ENCODE measurements at places on chromosomes 7 and 10.

GRCh38 chr7:42964849-42965805, 33.0 kb downstream of the MRPL32 start:
- no peak for DNase-seq

GRCh38 chr10:97001183-97001991, 169.3 kb downstream of the LCOR start:
- no peak for DNase-seq

DNA sequence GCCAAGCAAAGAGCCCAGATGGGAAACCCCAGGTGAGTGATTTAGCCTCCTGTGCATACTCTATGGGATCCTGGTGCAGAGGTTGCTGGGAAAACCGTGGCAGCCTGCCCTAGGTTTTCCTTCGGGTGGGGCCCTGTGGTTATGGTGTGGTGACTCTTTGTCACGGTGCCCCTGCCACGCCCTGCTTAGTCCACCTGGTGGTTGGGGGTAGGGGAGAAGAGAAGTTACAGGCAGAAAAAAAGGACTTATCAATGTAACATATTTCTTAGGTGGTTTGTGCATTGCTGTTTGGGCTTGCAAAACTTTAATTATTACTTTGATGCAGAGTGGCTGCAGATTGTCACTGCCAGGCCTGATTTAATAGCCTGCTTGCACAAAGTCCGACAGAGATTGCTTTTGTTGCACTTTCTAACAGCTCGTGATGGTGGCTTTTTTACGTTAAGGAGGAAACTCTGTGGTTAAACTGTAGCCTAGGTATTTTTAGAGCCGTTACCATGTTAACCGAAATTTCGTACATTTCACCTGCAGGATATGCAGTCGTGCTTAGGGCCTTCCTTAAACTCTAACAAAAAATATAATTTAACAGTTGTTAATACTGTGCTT, 197.4 kb downstream of the RNLS start:
- peak; percentile 58 for DNase-seq

- DNase-seq: no peak
Measured at GRCh38 chr10:102274062-102274461, 28.7 kb downstream of the GBF1 start.

GRCh38 chr7:139680676-139681462, 96.9 kb downstream of the HIPK2 start:
- DNase-seq: peak; percentile 89

GRCh38 chr10:124464028-124464965, 2.7 kb downstream of the LHPP start:
- no peak for DNase-seq

DNA sequence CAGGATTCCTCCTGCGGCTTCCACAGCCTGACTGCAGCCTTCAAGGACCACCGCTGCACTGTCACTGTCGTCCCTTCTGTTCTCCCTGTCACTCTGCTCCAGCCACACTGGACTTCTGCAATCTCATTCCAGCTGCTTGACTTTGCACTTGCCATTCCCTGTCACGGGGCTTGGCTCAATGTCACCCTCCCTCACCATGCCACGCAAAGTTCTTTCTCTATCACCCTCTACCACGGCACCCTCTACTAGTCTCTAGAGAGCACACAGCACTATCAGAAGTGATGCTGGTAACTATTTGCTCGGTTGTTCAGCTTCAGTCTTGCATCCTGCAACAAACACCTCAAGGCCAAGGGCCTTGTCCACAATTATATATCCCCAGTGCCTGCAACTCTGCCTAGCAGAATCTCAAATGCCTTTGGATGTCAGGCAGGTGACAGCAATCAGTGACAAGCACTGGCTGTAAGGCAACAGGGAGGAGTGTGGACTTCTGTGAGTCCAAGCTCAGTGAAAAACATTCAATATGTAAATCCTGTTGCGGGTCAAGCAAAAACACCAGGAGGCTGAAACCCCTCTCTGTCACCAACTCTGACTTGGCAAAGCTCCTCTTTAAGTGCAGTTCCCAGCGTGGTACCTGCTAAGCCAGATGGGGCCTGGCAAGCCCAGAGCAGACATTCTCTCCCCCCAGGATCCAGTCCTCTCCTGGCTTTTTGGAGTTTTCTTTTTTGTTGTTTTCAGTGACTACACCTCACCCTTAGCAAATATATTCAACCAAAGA, 259.9 kb downstream of the FGFR2 start:
- no peak for DNase-seq

DNA sequence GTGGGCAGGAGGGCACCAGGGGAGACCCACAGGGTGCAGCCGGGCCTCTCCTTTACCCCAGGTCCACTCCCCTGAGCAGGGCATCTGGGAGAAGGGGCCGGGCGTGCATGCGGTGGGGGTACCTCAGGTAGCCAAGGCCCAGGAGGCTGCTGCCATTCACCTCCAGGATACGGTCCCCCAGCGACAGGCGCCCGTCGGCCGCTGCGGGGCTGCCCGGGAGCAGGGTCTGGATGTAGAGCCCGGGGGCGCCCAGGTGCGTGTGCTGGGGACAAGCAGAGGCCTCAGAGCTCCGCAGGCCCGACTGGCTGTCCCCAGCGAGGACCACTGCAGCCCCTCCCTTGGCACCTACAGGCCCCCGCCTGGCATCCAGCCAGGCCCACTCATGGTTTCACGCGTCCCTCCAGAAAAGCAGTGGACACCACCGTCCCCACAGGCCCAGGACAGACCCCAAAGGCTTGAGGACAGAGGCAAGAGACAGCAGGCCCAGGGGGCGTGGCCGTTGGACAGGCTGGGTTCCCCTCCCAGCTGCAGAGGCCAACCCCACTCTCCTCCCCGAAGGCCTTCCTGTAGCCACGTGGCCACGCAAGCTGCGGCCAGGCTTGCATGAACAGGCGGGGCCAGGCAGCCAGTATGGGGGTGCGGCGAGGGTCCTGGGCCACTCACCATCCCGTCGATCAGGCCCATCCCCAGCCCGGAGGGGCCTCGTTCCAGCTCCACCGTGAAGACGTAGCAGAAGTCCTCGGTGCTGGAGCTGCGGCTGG, 24.3 kb downstream of the AP5Z1 start:
- DNase-seq: no peak

DNA sequence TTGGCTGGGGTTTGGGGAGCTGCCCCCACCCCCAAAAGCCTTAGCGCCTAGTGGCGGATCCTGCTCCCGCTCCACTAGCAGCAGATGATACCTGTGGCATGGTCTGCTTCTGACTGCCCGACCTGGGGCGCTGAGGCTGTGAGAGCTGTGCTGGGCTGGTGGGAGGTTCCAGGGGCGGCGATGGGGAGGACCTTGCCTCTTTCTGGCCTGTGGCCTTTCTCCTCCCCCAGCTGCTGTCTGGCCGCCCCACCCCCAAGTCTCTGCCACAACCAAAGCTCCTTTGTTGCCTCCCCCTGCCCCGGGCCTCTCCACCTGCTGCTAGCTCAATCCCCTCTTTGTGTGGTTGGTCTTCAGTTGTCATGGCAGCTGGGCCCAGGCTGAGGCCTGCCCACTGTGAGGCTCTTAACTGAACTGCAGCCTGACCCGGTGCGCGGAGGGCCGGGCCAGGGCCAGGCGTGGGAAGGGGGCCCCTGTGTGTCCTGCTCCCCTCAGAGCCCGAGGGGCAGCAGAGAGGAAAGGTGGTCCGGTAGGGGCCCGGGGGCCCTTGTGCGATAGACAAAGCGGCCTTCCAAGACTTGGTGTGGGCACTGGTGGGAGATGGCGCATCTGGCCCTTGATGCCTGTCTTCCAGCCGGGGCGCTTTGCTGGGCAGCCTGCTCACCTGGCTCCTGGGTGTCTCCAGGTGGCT, 4.7 kb downstream of the ZNF775 start:
- DNase-seq: no peak

DNA sequence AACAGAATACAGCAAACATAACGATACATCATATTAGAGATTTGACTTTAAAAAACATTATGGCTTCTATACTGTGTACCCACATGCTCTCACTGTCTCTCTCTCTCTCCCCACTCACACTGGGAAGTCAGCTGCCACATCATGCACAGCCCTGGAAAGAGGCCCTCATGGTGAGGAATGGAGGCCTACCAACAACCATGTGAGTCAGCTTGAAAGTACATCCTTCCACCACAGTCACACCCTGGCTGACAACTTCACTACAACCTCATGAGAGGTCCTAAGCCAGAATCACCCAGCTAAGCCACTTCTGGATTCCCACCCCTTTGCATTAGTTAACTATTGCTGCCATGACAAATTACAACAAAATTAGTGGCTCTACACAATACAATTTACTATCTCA, 23.3 kb upstream of the GPR22 start:
- peak; percentile 23 for DNase-seq

- DNase-seq: no peak
Measured at GRCh38 chr10:120279196-120279595, 177.8 kb upstream of the PLPP4 start.

GRCh38 chr7:34928052-34928451, 109.2 kb downstream of the DPY19L1 start:
- DNase-seq: peak; percentile 71

DNA sequence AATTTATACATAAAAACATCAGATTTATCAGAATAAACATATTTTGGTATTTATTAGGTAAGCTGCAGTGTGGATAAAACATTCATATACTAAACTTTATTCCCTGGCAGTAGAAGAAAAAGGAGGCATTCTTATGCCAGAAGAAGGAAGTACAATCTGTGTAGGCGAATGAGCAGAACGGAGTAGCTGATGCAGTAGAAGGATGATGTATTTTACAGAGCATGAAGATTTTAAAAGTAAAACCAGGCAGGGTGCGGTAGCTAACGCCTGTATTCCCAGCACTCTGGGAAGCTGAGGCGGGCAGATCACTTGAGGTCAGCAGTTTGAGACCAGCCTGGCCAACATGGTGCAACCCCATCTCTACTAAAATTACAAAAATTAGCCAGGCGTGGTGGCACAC, 294.9 kb upstream of the MKLN1 start:
- no peak for DNase-seq

- DNase-seq: no peak
Measured at GRCh38 chr10:44459671-44460070, 74.8 kb upstream of the CXCL12 start.

DNA sequence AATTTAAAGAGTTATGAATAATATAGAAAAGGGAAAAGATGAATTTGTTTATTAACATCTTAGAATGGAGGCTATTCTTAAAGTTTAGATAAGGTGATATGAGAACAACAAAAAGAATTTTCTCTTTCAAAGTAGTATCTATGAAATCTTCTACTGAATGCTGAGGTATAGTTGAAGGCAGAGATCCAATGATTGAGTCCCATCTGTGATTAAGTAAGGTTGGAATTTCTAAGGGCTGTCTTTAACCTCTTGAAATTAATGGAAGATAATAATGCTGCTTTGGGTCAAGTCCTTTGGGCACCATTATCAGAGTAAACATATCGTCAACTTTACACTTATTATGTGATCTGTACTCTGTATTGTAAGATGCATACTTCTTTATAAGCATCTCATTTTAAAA, 307.9 kb downstream of the PRKG1 start:
- no peak for DNase-seq

GRCh38 chr10:75911426-75911825, 480.0 kb downstream of the LRMDA start:
- no peak for DNase-seq

DNA sequence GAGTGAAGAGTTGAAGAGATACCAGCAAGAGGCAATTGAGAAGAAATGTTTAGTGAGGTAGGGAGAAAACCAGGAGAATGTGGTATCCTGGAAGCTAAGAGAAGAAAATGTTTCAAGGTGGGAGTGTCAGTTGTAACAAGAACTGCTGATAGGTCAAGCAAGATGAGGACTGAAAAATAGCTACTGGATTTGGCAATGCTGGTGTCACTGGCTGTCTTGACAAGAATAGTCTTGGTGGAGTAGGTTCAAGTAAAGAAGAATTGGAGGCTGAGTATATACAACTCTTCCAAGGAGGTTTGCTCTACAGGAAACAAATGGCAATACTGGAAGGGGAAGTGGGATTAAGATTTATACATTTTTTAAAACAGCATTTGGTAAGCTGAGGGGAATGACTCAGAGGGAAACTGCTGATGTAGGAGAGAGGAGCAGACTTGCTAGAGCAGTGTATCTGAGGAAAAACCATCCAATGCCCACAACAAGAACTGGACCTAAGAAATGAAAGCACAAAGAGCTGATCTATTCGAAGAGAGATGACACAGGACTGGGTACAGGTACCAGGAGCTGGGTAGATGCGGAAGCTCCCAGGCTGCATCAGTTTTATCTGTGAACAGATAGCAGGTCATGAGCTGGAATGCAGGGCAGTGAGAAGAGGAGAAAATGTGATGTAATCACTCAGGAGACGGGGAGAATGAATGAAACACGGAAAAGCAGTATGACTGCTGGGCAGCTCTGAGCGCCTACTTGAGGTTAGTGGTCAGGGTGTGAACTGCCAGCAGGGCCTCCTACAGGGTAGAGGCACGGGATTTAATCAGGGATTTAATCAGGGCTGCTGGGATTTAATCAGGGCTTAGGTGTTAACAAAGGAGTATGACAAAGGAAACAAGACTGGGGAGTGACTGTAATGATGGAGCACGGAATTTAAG, 34.5 kb downstream of the FAM25A start:
- DNase-seq: peak; percentile 18

- DNase-seq: no peak
Measured at GRCh38 chr10:112546474-112546873, 99.5 kb downstream of the VTI1A start.

GRCh38 chr7:75920431-75921161, 5.6 kb downstream of the POR start:
- DNase-seq: peak; percentile 67

DNA sequence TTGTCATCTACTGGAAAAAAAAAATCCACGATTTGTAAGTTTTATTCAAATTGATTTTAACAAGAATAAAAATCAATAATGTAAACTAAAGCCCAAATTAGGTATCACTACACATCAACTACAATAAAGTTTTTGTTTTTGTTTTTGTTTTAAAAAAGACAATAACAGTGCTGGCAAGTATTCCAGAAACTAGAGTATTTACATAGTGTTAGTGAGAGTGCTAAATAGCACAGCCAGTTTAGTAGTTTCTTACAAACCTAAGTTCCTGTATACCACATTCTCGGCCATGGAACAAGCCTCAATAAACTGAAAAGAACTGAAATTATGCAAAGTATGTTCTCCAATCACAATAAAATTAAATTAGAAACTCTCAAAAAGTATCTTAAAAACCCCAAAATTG, 8.1 kb downstream of the ARHGAP12 start:
- no peak for DNase-seq

DNA sequence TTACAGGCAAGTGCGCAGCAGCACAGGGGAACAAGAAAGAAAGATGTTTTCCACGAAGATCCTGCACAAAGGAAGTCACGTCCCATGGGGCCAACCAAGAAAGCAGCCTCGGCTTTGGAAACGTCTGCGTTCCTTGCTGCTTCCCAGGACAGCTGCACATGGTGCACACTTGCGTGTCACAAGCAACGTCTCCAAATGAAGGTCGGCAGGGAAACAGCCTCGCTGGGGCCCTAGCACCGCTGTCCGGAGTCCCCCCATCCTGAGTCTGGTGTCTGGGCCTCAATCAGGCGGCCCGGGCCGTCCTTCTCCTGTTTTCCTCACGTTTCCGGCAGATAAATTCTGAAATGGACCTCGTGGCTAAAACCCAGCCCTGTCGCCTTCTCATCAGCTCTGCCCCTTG, 206.2 kb downstream of the DIP2C start:
- no peak for DNase-seq

GRCh38 chr10:11638055-11638698, 26.7 kb upstream of the USP6NL start:
- DNase-seq: no peak
